ENCODE measurements at places on chromosomes 11 and 22.

DNA sequence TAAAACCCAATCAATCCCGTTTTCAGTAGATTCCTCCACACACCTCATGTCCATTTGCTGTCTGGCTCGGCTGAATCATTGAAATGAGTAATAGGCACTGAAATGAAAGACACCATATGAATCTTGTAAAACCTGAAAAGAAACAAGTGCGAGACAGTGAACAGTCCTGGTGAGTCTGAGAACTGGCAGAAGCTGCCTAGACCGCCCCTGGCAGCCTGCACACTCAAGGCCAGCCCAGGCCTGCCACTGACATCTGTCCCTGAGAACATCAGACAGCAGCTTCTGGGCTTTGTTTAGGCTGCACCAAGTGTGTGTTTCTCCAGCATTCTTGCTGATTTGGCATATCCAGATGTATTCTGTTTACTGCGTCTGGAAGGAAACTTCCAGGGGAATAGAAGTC, 44.8 kb downstream of the ENDOD1 start:
- no peak for DNase-seq

GRCh38 chr11:46889689-46890475, 28.5 kb downstream of the LRP4 start:
- peak; percentile 79 for DNase-seq

DNA sequence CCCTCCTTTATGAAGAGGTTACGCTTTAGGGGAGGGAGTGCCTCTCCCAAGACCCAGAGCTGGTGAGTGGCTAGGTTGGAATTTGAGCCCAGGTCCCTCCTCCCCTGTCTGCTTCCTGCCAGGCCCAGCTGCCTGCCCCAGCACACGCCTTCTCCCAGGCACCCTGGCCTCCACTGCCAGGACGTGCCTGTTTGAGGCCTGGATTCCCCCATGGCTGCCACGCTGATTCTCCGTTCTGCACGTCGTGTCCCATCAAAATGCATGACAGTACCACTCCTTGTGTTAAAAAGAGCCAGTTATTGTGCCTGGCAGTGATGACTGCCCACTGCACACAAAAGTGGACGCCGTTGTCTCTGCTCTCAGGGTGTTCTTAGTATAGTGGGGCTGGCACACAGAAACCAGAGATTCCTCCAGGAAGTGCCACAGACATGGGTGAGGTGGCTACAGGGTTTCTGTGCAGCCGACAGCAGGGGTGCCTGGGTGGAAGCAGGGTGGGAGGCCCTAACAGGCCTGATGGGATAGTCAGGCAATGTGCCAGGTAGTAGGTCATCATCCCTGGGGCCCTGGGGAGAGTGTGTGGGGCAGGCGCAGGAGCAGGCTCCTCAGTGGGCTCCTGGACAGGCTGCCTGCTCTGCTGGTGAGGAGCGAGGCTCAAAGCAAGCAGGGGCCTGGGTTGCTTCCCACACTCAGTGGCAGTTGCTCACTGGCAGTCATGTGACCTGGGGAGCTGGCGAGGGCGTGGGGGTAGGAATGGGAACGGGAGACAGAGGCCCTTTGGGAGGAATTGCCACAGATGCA, 24.2 kb downstream of the MED15 start:
- DNase-seq, result no peak

GRCh38 chr11:86800076-86800959, at the start of gene PRSS23:
Gene PRSS23 (plus strand): TSS chr11:86800542. CDS start chr11:86807644, 7,102 bp downstream.
- DNase-seq, result no peak

- DNase-seq, result no peak
Measured at GRCh38 chr11:34091825-34092224, 13.6 kb upstream of the NAT10 start.

DNA sequence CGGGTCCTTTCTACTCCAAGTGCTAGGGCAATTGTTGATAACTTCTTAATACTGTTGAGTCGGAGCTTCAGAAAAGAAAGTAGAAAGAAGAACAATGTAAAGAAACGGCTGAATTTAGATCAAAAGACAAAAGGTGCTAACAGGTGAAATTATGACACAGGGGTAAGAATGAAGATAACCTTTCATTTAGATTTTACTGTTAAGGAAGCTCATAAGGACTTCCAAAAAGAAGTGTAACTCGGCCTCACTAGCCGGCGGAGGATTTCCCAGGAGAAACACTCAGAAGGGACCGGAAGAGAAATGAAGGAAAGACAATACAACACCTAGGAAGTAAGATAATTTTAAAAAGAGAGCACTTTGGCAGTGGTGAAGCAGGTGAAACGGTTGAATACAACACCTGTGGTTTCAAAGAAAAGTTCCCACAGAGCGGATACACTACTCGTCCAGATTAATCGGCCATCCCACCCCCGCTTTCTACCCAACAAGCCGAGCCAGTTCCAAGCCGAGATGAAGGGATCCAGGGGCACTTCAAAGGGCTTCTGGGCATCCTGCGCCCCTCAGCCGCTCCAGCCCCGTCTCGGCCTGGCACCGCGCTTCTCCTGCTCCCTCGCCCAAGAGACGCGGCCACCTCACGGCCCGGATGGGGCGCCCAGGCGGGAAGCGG, 737 bp downstream of the PPP2R1B start:
- DNase-seq, result no peak

DNA sequence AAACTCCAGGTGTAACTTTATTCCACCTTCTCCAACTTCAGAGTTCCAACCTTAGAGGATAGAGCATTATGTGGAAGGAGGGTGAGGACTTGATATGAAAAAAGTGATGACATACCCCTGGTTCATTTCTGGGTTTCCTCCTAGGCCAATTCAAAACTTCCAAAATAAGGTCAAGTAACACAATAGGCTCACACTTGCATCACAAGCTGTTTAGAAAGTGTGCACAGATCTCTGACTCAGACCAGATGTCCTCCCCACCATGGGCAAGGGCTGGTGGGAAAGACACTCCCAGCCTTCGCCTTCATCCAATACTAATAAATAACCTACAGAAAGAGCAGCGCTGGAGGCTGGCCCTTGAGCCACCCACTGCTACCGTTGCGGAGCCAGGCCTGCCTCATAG, 5.8 kb upstream of the BUD13 start:
- no peak for DNase-seq

- no peak for DNase-seq
Measured at GRCh38 chr11:115535781-115536180, 31.6 kb upstream of the CADM1 start.

- no peak for DNase-seq
Measured at GRCh38 chr11:72627594-72628281, 46.5 kb downstream of the PDE2A start.

GRCh38 chr11:72736452-72737069, 15.6 kb downstream of the ARAP1 start:
- DNase-seq, result peak; percentile 63

- DNase-seq, result no peak
Measured at GRCh38 chr11:43723617-43724016, 43.1 kb downstream of the HSD17B12 start.

DNA sequence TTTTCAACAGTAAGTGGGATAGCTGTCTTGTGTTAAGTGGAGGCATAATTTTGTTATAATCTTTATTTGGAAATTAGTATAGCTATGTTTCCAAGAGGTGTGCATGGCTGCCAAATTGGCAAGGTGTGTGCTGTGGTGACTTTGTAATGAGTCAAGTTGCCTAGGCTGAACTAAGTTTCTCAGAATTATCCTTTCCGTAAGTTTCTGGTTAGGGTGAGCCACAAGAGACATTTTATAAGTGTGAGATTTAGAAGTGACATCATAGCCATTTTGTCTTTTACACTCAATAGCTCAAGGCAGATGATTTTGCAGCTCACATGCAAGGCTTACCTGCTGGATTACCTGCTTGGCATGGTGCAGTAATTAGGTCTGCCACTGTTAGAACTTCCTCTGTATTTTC, 90.3 kb downstream of the C11orf87 start:
- no peak for DNase-seq

DNA sequence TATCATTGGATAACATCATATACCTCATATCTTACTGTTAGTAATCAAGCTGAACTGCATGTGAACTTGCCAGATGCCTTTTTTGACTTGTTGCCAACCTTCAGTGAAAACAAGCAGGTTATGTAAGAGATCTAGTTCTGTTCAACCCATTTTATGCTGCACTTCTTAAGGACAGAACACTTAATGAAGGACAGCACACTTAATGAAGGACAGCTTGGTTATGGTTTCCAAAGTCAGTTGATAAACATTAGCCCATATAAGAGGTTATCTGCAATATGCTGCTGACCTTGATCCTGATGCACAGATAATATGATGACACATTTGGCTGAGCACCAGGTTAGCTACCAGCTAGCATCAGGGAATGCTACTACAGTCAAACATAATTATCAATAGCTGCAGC, 358.7 kb upstream of the PDGFD start:
- DNase-seq, result no peak

GRCh38 chr11:94184846-94185245, 56.2 kb downstream of the PANX1 start:
- no peak for DNase-seq

GRCh38 chr11:87122852-87123251, 85.1 kb downstream of the TMEM135 start:
- no peak for DNase-seq

GRCh38 chr11:94604482-94604881, 37.3 kb downstream of the PIWIL4 start:
- no peak for DNase-seq

- no peak for DNase-seq
Measured at GRCh38 chr11:46319074-46319453, 28.2 kb upstream of the DGKZ start.

- DNase-seq, result no peak
Measured at GRCh38 chr11:108915666-108916065, 250.8 kb downstream of the DDX10 start.

- no peak for DNase-seq
Measured at GRCh38 chr22:30865656-30866055, 102.9 kb downstream of the MORC2 start.

GRCh38 chr11:67370351-67371076, 2.9 kb downstream of the CLCF1 start:
- no peak for DNase-seq

DNA sequence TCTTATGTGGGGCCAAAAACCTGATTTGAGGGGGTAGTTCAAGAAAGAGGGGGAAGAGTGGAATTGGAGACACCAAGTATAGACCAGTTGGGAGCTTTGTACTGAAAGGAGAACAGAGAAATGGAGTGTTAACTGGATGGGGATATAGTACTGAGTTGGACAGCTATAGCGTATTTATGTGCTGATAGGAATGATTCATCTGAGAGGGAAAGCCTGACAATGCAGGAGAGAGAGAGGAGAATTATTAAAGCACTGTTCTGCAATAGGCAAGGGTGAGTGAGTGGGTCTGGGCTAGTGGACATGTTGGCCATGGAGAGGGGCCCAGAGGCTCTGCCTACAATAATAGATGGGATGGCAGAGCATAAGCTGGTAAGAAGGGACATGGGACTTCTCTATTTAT, 52.9 kb upstream of the PITPNB start:
- no peak for DNase-seq

- no peak for DNase-seq
Measured at GRCh38 chr11:70538641-70539359, 140.5 kb downstream of the CTTN start.

GRCh38 chr11:125275905-125276618, 111.5 kb downstream of the PKNOX2 start:
- DNase-seq, result no peak

GRCh38 chr11:14637868-14638409, 5.7 kb upstream of the PDE3B start:
- DNase-seq, result no peak

DNA sequence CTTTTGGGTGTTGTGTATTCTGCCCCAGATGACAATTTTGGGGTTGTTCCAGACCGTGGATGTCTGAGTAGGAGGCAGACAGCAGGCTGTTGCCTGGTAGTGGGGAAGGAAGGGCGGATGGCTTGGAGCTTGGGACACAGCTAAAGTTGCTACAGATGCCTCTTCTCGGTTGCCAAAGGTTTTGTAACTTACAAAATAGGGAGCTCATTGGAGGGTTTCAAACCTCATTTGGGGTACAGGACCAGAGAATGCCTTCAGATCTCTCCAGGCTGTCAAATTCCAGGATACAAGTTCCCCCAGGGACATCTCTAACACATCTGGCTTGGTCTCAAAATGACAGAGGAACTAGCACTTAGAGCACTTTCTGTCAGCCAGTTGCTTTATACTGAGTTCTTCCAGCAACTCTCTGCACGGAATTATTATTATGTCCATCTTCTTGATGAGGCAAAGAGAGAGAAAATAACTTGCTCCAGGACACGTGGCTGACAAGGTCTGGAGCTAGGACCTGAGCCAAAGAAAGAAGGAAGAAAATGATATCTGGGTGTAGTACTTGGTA, 56.0 kb downstream of the SLC1A2 start:
- DNase-seq, result no peak

DNA sequence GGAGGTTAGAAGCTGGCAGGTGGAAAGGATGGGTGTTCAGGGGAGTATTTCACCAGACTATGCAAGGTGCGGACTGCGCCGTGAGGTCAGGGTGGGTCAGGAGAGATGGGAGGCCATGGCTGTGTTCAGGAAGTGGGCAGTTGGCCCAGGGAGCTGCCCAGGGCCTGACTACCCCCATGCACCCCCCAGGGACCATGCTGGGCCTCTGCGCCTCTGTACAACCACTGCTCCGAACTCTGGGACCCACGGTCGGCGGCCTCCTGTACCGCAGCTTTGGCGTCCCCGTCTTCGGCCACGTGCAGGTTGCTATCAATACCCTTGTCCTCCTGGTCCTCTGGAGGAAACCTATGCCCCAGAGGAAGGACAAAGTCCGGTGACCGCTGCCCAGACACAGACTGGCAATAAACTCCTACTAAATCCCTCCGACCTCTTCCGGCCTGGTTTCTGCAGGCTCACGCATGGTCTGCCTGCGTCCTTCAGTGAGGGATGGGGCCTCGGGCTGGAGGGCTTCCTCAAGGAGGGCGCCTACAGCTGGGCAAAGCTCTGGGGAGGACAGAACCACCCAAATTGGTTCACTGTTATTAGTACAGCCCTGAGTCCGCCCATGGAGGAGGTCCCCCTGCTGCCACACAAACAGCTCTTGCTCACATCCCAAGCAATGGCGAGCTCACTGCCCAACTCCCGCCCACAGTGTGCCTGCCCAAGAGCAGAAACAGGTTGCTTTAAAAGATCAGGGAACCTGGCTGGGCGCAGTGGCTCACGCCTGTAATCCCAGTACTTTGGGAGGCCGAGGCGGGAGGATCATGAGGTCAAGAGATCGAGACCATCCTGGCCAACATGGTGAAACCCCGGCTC, 4.2 kb downstream of the PHLDA2 start:
- DNase-seq, result no peak

DNA sequence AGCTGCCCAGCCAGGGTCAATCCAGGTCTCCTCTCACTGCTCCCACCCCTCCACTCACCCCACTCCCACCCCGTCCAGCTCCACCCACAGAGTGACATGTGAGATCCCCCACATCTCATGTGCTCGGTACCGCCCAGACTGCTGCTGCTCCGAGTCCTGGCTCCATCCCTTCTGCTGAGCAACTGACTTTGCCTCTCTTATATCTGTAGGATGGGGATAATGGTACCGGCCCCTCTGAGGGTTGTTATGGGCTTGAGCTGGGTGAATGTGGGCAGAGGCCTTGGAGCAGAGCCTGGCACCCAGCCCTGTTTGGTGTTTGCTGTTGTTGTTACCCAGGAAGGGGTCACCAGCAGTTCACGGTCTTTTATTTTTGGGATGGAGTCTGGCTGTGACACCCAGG, 77.0 kb downstream of the ST3GAL4 start:
- DNase-seq, result no peak

Data from GM12865 (cell line).